ENCODE measurements at places on chromosomes 3 and 15. TPM values are rescaled to one million over a fixed set of nuclear protein-coding genes. Genes with fewer than 3 reads are reported as not detected.

DNA sequence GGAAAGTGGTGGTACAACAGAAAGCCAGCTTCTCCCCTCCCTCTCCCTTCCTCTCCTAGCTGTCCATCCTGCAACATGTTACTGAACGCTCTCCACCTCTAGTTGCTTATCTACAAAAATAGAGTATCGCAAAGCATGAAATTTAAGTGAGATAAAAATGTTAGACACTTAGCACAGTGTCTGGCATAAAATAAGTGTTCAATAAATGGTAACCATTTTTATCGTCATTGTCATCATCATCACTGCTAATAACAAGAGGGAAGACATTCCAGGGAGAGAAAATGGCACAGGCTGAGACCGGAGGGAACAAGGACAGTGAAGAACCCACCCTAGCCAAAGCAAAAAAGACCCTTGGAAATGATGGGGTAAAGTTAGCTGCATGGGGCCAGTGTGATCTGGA is 38.7 kb upstream of the SKOR1 start:
- DNase-seq: no peak

- DNase-seq: no peak
Observed at GRCh38 chr3:192655040-192655439, 72.3 kb downstream of the FGF12 start.

The TNFSF10 gene
- 92.8 TPM for total RNA-seq

The C3orf49 gene
- not detected for total RNA-seq

The LRRC3B gene
- total RNA-seq: 0.74 TPM

The GOLGA6B gene
- total RNA-seq: not detected

Measured in vagina (tissue), 2 donors.